Endothelial cell (in vitro differentiated cells): ENCODE measurements at places on chromosomes 1 and 21.
A peak's percentile ranks its signal among the peaks of the same experiment; 100 is the strongest.

- no peak for DNase-seq
These were observed 14.8 kb upstream of the SERINC2 start for GRCh38 chr1:31398246-31398645.

DNA sequence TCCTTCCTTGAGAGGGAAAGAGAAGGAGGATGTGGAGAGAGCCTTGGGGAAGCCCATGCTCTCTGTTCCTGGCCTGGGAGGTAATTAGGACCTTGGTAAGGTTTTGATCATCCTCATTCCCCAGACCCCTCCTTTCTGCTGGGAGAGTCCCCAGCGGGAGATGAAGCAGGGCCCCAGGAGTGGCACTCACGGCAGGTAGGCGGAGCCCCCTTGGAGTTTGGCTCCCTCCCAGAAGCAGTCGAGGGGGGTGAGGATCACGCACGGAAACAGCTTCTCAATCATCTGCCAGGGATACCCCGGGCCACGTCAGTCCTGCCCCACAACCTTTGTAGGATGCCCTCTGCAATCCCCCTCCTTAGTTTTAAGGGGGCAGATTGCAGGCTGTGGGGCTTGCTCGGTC, 11.5 kb downstream of the PTCH2 start:
- no peak for DNase-seq

GRCh38 chr1:25720624-25721023, 79.4 kb upstream of the SELENON start:
- DNase-seq = no peak

- DNase-seq = no peak
These were observed 58.7 kb upstream of the PTGS2 start for GRCh38 chr1:186738926-186739325.

DNA sequence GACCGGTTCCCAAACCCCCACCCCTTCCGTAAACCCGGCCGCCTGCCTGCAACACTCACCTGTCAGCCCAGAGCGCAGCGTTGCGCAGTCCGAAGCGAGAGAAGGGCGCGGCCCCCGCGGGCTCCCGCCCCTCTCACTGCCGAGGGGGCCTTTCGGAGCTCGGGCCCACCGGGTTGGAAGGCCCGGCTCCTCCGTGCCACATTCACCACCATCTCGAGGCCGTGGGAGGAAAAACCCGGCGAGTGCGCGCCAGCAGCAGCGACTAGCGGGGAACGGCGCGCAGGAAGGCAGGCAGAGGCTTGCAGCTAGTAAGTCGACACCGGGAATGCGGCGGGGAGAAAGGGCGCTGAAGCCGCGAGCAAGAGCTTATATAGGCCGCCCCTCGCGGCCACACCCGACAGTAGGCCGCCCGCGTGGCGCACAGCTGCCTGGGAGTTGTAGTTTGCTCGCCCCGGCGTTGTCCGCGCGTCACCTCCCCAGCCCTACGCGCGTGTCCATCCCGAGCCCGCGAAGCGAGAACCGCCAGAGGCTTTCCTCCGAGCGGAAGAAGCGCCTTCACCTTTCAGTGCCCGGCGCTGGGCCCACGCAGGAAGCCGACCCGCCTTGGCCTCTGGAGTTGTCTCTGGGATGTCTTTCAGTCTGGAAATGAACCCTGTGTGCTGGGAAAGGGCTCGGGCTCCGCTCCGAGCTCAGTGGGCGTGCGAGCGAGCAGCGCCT, 10.4 kb upstream of the RAB42 start:
- DNase-seq = peak; percentile 95

- DNase-seq = no peak
These were observed 56.9 kb upstream of the IVNS1ABP start for GRCh38 chr1:185373813-185374529.

DNA sequence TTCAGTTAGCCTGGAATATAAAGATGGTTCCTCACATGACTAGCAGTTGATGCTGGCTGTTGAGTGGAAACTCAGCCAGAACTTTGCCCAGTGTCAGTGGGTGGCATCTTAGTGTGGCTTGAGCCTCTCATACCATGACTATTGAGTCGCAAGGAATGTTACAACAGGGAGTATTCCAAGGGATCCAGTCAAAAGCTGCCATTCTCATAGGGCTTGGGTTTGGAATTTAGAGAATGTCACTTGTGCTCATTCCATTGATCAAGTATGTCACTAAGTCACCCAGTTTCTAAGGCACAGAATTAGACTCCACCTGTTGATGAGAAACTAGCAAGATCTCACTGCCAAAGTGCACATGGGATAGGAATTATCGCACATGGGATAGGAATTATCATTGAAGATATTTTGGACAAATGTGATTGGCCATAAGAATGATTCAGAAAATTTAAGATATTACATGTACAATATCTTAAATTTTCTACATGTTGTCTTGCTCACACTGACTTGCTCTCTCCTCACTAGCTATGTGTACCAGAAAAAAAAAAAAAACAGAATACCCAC, 1290.7 kb upstream of the ADGRL2 start:
- no peak for DNase-seq

GRCh38 chr1:172944931-172945330, 105.8 kb downstream of the TNFSF18 start:
- DNase-seq = no peak

DNA sequence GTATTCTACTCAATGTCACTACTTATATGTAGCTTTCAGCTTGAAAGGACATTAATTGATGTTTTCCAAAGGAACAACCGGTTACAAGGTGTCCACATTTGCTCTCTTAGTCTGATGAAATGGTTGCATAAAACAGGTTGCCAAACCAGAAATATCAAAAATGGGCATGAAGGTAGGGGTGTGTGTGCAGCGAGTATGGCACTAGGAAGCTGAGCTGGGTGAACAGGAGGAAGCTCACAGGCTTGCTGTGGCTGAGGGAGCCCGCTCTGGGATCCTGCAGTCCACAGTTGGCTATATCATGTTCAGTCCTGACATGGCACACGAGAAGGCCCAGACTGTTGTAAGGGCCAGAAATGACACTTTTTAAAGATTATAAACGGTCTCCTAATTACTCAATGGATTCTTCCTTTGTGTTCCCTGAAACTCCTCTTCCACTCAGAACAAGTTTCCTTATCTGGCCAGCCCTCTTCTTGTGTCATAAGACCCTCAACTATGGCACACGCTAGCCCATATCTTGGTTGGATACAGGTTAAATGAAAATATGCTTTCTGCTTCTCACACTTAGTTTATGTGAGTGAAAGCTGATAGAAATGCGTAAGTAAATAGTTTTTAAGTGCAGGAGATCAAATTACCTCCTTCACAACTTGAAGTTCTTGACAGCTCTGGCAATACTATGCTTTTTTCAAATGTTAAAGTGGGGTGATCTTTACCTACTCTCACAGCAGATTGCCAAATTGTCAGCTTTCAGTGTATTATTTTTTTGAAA, 201.5 kb downstream of the LMO4 start:
- no peak for DNase-seq

DNA sequence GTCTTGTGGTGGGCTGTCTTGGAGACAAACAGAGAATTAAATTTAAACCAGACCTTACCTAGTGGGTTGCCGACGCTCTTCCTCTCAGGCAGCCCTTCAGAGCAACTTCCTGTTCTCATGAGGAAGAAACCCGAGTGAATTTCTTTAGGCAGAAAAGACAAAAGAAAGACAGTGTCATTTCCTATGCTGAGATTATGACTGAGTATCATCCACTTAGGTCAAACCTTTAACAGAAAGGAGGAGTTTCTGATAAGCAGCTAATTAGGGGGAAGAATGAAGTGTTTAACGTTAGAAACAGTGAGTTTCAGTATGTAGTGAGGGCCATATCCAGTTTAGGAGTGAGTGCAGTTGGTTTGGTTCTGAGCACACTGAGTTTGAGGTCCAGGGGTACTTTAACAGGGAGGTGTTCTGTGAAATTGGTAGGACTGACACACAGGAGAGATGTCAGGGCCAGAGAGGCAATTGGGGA, 38.7 kb downstream of the FASLG start:
- DNase-seq = no peak

GRCh38 chr1:215568299-215568692, 1.2 kb downstream of the KCTD3 start:
- DNase-seq = no peak

- no peak for DNase-seq
These were observed 4.3 kb upstream of the S100A8 start for GRCh38 chr1:153395136-153395685.

DNA sequence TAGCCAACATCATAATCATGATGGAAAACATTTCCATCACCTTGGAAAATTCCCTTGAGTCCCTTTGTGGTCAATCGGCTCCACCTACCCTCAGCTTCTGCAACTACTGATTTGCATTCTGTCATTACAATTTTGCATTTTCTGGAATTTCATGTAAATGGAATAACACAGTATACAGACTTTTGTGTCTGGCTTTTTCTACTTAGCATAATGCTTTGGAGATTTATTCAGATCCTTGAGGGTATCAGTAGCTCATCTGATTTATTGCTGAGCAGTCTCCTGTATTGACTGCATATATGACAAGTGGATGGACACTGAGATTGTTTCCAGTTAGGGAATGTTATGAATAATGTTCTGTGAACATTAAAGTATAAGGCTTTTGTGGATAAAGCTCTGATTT, 358.3 kb downstream of the USP25 start:
- DNase-seq = no peak

DNA sequence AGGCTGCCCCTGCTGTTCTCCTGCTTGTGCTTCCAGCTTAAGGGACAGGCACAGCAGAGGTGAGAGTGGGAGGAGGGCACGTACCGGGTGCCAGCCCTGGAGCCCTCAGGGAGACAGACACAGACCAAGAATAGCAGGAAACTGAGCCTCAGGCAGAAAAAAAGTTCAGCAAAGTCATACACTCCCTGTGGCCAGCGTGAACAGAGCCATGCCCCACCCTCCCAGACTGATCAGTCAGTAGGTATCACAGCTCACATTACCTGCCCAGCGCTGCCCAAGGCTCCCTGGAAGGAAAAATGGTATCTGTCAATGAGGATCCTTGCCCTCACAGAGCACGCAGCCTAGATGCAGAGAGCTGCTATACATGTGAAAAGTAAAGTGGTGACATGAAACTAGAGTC, 1.3 kb downstream of the UBL4B start:
- no peak for DNase-seq

- no peak for DNase-seq
These were observed 178.1 kb downstream of the SLC45A1 start for GRCh38 chr1:8495928-8496401.

DNA sequence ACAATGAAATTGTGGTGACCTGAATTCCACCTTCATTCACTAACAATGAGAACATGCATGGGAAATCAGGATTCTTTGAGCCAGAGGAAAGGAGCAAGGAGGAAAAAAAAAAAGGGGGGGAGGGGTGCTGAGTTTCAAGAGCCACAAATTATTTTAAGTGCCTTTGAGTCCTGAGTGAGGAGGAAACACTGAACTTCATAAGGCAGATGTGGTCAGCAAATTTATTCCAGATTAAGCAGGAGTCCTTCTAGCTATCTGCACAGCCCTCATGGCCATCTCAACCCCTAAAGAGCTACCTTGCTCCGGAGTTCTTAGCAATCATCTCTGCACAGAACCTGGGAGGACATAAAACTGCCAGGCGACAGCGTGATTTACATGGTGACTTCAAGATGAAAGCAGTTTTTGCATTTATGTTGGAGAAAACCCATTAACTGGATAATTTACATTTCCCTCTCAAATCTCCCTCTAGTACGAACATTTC, 21.7 kb downstream of the ASTN1 start:
- no peak for DNase-seq

GRCh38 chr1:175887981-175888428, 144.6 kb upstream of the TNR start:
- DNase-seq = peak; percentile 72

- DNase-seq = no peak
These were observed 52.2 kb upstream of the ETS2 start for GRCh38 chr21:38753557-38753971.

GRCh38 chr1:200243042-200243437, 166.8 kb downstream of the ZNF281 start:
- no peak for DNase-seq

- DNase-seq = no peak
These were observed 67.9 kb upstream of the ZNF648 start for GRCh38 chr1:182129398-182129797.

DNA sequence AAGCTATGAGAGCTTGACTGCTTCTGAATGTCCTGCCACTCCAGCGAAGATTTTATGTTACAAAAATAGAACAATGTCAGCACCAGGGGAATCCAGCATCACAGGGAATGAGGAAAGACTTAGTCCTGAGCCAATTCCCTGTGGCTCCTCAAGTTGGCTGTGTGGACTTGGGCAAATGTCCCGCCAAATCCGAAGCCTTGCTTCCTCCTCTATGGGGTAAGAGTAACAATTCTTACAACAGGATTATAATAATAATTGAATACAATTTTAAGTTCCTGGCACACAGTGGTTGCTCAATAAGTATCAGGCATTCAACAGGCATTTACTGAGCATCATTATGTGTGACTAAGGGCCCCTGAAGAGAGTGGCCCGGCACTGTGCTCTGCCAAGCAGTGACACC, 44.4 kb downstream of the STPG1 start:
- DNase-seq = no peak

- DNase-seq = peak; percentile 40
These were observed 53.1 kb upstream of the HMCN1 start for GRCh38 chr1:185681034-185681633.

DNA sequence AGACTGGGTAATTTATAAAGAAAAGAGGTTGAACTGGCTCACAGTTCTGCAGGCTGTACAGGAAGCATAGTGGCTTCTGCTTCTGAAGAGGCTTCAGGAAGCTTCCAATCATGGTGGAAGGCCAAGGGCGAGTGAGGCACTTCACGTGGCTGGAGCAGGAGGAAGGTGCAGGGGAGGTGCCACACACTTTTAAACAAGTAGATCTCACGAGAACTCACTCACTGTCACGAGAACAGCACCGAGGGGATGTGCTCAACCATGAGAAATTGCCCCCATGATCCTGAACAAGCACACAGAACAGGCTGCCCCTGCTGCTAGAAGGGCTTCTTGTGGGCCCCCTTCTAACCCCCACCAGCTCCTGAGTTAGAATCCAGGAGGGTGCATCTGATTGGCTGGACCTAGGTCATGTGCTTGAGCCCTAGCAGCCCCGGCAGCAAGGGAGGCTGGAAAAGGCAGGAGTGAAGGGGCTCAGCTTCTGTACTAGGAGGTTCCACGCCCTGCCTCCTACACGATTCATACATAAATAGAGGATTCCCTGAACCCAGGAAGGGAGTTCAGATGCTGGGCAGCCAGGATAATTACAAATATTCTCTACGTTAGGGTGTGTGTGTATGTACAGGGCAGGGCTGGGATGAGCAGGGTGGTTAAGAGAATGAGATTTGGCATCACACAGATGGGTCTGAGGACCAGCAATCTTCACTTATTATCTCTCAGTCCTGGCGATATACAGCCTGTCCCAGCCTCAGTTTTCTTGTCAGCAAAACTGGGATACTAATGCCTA, 72.8 kb upstream of the ATP5PO start:
- no peak for DNase-seq

GRCh38 chr21:38780879-38781278, 24.9 kb upstream of the ETS2 start:
- no peak for DNase-seq

GRCh38 chr1:200905411-200906052, 10.8 kb downstream of the INAVA start:
- DNase-seq = no peak

- DNase-seq = no peak
These were observed 4.6 kb downstream of the MYCL start for GRCh38 chr1:39896909-39897685.
